ENCODE measurements at places on chromosomes 7 and 10.

GRCh38 chr10:88804083-88804812, 1.7 kb downstream of the LIPM start:
- DNase-seq = no peak

DNA sequence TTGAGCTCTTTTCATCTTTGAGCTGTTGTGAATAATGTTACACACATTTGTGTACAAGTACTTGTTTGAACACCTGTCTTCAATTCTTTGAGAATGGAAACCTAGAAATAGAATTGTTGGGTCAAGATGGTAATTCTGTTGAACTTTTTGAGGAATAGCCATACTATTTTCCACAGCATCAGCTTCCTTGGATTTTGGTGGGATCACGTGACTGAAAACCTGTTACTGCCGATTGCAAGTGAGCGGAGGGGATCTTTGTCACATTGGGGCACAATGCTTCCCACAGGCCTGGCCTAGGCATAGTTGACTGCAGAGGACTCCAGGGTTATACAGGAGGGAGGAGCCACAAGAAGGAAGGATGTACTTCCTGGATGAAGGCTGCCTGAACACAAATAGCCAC, 21.3 kb upstream of the CACUL1 start:
- no peak for DNase-seq

GRCh38 chr7:2969398-2970306, 74.0 kb downstream of the CARD11 start:
- DNase-seq = no peak

GRCh38 chr7:96224685-96225084, 97.2 kb downstream of the SLC25A13 start:
- DNase-seq = no peak

- DNase-seq = no peak
Measured at GRCh38 chr7:149498811-149499210, 1.2 kb upstream of the ZNF746 start.

DNA sequence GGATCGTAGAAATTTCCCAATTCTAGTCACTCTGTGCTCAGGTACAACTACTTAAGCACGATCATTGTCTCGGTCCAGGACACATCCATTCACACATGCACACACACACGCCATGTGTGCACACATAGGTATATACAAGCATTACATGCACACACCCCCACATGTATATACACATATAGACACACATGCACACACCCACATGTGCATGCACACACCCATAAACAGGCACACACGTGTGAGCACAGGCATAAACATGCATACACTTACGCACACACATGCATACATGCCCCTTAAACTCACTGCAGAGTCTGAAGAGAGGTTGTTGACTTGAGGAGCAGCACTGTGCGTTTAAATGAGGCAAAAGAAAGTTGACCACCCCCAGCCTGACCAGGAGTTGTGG, 32.5 kb upstream of the INSIG1 start:
- no peak for DNase-seq

DNA sequence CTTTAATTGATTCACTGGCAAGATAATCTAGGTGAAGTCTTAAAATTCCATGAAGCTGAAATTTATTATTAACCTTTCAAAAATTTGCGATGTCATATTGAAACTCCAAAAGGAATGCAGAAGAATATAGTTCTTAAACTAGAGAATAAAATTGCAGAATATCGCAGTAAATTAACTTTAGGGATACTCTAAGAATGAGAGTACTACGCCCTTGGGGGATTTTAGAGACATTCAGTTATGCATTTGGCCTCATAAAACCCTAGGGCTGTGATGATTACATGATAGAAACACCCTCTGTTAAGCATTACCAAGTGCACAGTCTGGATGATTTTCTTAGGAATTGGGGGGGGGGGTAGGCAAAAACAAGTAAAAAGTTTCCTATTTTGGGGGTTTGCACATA, 3.7 kb downstream of the WNT2 start:
- DNase-seq = no peak

GRCh38 chr10:77396290-77396689, 241.3 kb downstream of the KCNMA1 start:
- DNase-seq = no peak

- peak; percentile 88 for DNase-seq
Measured at GRCh38 chr7:25565949-25566348, 337.7 kb upstream of the NPVF start.

GRCh38 chr10:56255298-56255697, 105.8 kb downstream of the ZWINT start:
- DNase-seq = no peak

DNA sequence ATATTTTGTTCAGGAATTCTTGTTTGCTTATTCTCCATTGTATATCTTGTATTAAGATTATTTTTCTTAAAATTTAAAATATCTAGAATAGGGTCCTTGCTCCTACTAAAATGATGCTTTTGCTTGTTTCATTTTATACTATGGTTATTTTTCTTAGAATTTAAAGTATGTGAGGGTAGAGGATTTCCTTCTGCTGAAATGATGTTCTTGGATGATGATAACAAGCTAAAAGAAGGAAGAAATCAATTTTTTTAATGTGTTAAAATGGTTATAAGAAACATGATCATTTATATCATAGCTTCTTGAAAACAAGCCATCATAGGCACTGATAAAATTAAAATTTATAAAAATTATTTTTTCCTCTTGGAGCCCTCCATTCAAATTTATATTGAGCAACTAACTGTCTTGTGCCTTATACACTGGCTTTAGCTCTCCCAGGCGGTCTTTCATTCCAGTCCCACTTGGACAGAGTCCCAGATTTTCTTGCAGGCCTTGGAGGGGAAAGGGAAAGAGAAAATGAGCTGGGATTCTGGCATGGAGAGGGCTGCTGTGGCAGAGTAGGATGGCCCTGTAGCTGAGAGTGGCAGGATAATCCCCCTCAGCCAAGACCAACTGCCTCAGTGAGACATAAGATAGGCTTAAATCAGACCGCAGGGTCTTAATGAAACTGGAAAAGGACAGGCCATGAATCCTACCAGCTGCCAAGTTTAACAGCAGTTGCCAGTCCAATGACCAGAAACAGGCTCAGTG, 60.2 kb downstream of the DNAJB9 start:
- no peak for DNase-seq

DNA sequence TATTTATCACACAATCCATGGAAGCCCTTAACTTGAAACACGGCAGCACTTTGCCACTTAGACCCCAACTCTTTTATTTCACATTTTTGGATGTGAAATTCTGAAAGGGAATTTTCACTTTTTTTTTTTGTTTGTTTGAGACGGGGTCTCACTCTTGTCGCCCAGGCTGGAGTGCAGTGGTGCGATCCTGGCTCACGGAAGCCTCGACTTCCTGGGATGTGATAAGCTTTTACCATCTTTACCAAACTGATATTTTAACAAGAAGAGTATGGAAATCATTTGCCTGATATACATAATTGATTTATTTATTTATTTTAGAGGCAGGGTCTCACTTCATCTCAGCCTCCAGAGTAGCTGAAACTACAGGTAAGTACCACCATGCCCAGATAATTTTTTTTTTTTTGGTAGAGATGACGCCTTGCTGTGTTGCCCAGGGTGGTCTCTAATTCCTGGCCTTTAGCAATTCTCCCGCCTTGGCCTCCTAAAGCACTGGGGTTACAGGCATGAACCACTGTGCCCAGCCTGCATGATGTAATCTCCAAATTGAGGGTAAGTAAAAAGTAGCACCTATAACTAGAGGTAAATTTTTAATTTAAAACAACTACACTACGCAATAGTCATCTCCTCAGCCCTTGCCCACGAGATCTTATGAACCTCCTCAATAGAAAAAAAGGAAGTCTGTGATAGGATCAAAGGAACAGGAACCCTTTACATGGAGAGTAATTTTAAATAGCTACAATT, 180.7 kb upstream of the KLF14 start:
- DNase-seq = no peak

Data from retina (tissue), 1 donor.